NK-92 treated with Interleukin-12 subunit alpha and Interleukin-12 subunit beta, amount 100 ng/mL, for 24 hours (cell line): ENCODE measurements at places on chromosomes 7 and 10.

DNA sequence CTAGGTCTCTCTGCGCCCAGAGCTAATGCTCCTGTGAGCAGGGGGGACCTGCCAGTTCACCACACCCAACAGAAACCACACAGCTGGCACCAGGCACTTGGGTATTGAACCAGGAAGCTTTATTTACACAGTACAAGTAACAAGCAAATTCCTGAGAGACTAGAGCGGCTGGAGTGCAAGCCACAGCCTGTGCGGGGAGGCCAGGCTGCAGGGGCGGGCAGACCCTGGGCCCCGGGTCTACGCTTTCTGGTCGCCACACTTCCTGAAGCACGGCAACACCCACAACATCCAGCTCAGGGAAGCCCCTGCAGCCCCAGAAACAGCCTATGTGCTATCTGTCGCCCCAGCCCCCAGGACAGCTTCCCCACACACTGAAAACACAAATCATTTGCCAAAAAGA lies 125.0 kb downstream of the FAM53B start:
- DNase-seq, result no peak

- DNase-seq, result no peak
Measured at GRCh38 chr7:83065714-83066113, 97.0 kb downstream of the PCLO start.

DNA sequence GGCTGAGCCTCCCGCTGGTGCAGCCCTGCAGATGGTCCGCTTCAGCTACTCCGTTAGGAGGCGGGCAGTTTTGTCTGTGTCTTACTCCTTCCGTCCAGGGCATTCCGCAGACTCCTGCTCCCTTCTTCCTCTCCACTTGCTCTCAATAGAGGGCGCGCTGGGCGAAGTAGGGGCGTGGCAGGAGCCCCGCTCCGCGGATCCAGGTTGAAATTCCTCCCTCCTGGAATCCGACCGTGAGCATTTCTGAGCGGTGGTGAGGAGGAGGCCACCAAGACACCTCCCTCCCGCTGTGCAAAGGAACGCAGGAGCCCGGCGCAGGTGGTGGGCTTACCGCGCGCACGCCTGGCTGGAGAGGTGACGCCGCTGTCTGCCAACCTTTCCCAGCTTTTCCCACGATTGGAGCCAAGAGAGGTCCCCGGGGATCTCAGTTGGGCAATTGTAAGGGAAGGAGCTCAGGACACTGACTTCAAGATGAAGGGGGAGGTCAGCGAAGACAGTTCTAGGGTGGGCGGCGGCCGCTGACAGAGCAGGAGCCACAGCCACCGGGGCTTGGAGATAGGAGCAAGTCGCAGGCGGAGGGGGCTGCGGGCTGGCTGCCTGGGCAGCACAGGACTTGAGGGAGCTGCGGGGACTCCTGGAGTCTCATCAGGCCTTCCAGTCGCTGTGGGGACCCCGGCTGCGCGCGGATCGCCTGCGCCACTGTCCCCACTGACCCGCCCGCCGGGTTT lies 1011.3 kb downstream of the XPNPEP1 start:
- no peak for DNase-seq

DNA sequence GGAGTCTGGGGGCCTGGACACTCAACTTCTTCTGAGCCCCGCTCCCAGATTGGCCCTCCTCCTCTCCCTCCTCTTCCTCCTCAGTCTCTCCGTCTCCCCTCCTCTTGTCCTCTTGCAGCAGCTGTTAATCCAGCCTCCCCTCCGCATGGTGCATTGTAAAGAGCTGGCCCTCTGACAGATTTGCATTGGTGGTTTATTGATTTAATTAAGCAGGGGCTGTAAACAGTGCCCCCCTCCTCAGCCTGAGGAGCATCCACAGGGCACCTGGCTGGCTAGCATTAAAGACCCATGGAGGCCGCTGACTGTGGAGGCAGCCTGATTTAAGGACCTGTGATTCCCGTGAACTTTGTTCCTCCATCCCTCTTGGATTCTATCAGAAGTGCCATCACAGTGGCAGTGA lies 28.9 kb upstream of the PCBD1 start:
- DNase-seq, result no peak

- DNase-seq, result no peak
Measured at GRCh38 chr7:31705377-31705776, 18.4 kb downstream of the PPP1R17 start.

- DNase-seq, result no peak
Measured at GRCh38 chr10:94038024-94038423, 44.3 kb downstream of the PLCE1 start.

- no peak for DNase-seq
Measured at GRCh38 chr10:70374775-70375614, 7.4 kb downstream of the LRRC20 start.

DNA sequence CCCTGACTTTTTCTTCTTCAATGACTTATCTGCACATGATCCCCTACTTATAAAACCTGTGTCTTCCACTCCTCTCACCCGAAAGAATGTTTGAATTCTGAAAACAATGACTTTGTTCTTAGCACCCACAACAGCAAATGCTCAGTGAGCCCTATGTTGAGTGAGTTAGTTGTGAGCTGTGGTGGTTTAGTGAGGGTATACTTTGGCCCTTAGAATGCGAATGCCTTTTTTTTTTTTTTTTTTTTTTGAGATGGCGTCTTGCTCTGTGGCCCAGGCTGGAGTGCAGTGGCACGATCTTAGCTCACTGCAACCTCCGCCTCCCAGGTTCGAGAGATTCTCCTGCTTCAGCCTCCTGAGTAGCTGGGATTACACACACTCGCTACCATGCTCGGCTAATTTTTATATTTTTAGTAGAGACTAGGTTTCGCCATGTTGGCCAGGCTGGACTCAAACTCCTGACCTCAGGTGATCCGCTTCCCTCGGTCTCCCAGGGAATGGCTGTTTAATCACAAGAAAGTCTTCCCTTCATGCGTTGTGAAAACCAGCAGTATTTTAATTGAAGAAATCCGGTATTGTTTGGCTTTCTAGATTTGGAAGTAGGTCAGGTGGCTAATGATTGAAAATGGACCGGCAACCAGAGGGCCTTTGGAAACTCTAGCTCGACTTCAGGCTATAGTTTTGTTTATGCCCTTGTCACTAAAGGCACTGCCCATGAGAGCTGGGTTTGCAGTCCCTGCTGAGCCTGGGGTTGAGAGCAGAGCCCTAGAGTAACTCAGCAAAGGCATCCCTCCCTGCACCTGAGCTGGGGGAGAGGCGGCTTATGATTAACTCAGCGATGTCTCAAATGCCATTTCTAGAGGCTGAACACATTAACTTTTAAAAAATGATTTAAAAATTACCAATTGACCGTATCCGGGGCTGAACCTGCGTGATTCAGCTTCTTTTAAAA lies 41.3 kb downstream of the CUX1 start:
- no peak for DNase-seq

DNA sequence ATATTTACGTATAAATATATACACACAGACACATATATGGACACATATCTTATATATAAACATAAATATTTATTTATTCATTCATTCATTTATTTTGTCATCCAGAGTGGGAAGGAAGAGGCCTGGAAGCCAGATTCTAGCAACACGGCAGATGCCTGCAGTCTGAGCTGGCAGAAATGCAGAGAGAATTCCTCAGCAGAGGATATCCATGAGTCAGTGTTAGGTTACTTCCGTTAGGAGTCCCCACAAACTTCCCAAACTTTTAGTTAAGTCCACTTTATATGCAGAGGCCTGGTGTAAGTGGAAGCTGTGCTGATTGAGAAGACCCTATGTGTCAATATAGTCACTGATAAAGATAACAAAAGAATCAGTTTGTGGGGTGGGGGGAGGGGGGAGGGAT lies 89.6 kb downstream of the PPP1R17 start:
- DNase-seq, result no peak

DNA sequence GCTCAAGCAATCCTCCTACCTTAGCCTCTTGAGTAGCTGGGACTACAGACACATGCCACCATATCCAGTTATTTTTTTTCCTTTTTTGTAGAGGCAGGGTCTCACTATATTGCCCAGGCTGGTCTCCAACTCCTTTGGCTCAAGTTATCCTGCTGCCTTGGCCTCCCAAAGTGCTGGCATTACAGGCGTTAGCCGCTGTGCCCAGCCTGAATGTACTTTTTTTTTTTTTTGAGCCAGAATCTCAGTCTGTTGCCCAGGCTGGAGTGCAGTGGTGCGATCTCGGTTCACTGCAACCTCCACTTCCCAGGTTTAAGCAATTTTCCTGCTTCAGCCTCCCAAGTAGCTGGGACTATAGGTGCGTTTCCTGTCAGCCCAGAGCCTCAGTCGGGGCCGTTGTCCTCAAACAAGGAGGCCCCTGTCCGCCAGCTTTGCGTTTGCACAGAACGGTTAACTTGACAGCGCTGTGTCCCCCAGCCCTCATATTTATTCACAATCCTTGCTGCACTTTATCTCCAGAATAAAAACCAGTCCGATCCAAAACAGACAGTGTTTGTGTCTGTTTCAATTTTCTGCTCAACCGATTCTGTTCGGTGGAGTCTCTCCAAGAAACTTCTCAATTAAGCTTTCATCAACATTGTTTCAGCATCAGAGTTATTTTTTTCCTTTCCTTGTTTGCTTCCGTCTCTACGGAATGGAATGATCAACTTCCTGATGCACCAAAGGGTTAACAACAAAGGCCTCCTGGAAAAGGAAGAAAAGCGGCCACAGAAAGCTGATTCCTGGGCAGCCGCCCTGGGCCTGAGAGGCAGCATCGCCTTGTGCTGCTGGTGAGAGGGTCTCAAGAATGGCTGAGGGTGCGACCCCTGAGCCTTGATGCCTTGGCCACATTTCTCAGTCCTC lies 64.5 kb downstream of the PDIA4 start:
- DNase-seq, result no peak

GRCh38 chr7:44791278-44792219 lies 4.9 kb upstream of the PPIA start:
- no peak for DNase-seq

- DNase-seq, result no peak
Measured at GRCh38 chr7:84677117-84677732, 482.6 kb upstream of the SEMA3A start.

DNA sequence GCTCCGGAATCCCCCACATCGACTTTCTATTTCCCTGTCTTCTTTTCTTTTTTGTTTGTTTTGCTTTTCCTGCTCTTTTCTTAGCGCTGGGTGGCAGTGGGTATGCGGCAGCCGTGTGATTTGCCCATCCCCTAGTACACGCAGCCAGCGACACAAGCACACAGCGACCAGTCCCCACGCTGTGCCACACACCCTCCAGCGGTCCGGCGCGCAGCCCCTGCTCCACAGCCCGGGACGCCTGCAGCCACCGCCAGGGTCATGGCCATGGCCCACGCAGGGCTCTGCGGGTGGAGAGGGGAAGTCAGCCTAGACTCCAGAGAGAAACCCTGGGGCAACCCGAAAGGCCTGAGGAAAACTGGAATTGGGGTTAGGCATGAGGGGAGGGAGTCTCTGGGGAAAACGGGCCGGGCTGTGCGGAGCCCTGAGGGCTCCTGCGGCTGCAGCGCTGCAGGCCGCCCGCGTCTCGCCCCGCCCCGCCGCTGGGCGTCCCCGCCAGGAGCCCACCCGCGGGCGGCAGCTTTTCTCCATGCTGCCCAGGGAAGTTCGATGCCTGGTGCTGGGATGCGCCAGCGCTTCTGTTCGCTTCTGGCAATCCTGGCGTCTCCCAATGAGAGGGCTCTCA lies 2.5 kb downstream of the CHRM2 start:
- no peak for DNase-seq

GRCh38 chr7:33667196-33667595 lies 238.1 kb upstream of the BMPER start:
- no peak for DNase-seq

DNA sequence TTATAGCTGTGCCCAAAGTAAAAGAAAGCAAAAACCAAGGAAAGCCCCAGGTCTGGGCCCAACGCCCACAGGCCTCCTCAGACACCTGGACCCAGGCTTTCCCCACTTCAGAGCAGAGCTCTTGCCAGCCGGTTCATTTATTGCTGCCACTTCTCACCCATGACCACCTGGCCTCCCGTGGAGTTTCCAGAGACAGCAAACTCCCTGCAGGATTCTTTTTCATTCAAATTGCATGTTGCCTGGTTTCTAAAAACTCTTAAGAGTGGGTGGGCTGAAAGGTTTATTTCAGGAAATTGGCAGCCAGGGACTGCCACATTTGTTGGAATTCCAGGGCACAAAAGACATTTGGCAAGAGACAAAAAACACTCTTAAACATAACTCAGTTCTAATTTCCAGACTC lies 4.7 kb downstream of the VOPP1 start:
- no peak for DNase-seq

GRCh38 chr10:117541909-117542705 lies 439 bp upstream of the EMX2 start:
- no peak for DNase-seq

GRCh38 chr10:70145166-70145665 lies 1.3 kb downstream of the TYSND1 start:
- DNase-seq, result no peak

GRCh38 chr7:84705706-84706105 lies 481.1 kb downstream of the SEMA3D start:
- DNase-seq, result no peak

DNA sequence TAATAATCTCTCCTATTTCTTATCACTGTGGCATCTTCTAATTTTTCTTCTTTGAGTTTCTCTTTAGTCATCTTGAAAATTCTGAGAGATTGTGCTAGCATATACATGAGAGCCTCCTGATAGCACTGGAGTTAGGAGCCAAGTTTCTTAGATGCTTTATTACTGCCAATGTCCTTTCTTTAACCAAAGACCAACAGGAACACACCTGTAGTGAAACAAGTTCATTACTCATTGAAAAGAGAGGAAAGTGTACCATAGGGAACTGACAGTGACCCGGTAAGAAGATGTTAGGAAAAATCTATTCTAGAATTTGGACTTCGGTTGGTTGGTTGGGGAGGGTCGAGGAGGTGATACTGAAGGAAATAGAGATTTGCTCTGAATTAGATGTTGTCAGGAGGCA lies 27.1 kb upstream of the CD36 start:
- no peak for DNase-seq

DNA sequence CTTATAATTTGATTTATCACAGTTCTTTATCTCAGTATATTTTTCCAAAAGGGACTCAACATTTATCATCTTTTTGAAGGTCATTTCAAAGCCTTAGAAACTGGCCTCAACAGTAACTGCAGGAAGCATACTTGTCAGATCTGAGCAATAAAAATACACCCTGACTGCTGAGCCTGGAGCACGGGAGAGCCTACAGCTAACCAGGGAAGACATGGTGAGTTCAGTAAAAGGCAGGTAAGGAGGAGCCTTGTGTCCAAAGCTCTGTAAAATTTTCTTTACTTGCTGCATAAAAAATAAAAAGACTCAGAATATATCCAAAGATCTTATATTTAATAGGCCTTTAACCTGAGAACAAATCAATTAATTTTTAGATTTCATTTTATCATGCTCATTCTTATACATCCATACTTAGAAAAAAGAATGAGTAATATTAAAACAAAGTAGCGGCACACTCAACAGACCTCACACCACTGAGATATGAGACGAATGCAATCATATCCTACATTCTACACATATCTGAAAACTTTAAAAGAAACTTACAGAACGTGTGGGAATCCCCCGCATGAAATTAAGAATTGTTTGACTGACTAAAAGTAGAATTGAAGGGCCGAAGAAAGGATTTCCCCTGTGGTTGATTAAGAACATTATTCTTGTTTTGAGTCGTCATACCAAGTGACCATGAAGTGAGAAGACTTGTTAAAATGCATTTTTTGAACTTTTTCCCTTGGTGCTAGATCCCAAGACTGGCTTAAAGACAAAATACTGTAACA lies 296.4 kb upstream of the MKLN1 start:
- no peak for DNase-seq

- no peak for DNase-seq
Measured at GRCh38 chr7:280461-280860, 9.5 kb upstream of the FOXL3 start.
